ENCODE measurements at places on chromosomes 1 and 21.

DNA sequence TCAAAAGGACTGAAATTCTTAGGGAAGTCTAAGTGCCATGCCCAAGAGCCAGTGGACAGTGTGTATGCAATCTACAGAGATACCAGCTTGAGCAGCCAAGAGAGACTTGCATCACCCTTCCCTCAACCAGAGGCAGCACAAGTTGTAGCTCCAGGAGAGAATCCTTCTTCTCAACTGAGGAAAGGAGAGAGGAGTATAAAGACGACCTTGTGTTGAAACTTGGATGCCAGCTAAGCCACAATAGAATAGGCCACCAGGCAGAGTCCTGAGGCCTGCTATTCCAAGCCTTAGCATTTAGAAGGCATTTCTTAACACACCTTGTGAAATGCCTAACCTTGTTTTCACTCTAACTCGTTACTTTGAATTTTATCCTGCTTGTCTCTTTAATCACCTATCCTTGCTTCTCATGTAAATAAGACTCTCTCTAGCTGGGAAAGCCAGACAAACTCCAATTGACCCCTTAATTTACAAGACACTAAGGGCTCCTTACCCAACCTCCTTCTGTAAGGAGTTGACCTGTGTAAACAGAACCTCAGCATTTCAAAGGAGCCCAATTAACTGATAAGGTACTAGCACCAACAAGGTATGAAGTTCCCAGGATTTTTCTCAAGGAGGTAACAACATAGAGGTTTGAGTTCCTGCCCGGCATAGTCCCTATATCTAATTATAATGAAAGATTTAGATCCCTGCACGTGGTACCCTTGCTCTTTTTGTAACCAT, 738.8 kb downstream of the AMY1C start:
- DNase-seq: no peak

DNA sequence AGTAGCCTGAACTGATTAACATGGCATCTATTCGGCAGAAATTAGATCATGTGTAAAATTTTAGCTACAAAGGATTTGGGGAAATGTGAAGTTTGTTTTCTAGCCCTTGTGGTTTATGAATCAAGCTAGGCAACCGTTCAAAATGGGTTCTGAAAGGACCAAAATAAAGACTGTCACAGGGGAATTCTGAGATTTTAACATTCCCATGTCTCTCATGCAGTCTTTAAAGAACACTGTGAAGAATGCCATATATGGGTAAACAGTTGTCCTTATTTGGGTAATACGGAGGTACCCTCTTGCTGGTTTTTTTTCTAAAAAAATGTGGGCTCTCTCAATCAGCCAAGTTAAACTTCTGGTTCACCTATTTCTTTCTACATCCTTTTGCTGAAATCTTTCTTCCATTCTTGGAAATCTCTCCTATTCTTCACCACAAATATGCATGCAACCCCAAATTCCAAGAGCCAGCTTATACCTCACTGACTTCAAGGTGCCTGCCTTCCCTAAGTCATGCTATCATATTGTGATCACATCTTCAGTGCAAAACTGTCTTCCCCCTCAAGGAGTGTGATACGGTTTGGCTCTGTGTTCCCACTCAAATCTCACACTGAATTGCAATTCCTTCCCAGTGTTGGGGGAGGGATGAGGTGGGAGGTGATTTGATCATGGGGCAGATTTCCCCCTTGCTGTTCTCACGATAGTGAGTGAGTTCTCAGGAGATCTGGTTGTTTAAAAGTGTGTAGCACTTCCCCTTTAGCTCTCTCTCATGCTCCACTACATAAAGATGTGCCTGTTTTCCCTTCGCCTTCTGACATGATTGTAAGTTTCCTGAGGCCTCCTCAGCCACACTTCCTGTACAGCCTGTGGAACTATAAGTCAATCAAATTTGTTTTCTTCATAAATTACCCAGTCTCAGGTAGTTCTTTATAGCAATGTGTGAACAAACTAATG, 308.7 kb downstream of the TTLL7 start:
- DNase-seq: no peak

DNA sequence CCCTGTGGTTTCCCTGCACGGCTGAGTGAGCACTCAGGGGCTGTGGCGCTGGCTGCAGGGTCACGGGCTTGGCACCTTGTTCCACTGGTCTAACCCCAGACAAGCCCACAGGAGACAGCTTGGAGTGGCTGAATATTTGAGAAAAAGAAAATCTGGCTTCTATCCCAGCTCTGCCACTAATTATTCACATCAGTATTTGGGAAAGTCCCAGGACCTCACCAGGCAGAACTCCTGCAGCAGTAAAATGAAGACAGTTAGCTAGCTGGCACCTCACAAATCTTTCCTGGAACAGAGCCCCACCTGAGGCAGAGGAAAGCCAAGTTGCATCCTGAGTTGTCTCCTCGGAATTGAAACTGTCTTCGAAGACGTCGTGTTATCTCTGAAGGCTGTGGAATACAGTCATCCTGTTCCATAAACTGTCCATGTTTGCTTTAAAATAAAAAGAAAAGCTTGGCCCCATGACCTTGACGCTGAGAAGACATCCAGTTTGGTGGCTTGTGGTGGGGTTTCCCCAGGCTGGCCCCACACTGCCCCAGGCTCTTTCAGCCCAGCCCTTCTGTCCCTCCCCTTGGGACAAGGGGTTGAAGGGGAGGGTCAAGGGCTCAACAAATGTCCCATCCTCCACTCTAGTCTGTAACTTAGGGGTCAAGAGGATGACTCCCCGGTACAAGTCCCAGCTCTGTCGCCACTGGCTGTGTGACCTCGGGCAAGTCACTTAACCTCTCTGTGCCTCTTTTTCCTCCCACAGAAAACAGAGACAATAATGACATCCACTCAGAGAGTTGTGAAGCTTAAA, 93.8 kb upstream of the TMPRSS2 start:
- peak; percentile 73 for DNase-seq

DNA sequence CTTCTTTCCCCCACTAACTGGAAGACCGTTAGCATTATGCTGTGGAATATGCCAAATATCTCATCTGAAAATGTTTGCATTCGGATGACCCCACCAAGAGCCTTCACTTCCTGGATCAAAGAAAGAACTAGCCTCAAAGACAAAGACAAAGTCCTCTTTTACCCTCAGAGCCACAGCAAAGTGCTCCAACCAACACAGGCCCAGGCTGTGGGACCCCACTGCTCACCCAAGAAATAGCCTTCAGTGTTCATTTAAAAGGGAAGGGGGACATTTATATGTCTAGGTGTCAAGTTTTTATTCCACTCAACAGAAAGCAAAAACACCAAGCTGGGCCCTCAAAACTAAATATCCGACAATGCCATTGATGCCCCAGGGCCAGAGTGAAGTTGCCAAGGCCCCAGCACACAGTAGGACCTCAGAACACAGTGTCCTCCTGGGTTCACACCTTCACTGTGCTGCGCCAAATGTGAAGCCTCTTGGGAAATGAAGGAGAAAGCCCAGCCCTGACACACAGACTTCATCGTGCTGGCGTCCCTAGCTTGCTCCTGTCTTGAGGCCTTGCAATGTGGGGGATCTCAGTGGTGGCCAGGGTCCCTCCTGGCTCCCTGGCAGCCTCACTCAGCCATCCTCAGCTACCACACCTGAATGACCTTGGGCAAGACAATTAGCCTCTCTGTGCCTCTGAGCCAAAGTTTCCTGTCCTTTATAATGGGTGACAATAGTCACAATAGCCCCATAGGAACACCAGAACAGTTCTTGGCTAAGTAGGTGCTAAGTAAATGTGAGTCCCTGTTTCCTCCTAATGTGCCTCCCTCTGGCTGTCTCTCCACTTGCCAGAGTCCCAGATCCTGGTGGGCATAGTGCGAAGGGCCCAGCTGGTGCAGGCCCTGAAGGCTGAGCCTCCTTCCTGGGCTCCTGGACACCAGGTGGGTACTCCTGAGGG, 11.3 kb downstream of the CLCNKB start:
- no peak for DNase-seq

GRCh38 chr1:231727171-231727570, 100.6 kb downstream of the DISC1 start:
- DNase-seq: peak; percentile 51

GRCh38 chr1:152164517-152165136, 5.6 kb upstream of the RPTN start:
- no peak for DNase-seq

DNA sequence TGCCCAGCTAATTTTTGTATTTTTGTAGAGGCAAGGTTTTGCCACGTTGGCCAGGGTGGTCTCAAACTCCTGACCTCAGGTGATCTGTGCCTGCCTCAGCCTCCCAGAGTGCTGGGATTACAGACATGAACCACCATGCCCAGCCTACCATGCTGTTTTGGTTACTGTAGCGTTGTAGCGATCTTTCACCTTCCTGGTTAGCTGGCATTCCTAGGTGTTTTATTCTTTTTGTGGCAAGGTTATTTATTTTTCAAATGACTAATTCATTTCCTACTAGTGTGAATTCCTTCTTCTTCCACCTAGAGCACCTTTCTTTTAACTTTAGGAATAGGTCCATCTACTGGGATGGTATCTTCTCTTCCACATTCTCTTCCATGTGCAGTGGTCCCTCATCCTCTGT, 29.3 kb downstream of the TMEM200B start:
- DNase-seq: no peak

- DNase-seq: no peak
Measured at GRCh38 chr1:217614200-217614712, 16.6 kb downstream of the GPATCH2 start.

DNA sequence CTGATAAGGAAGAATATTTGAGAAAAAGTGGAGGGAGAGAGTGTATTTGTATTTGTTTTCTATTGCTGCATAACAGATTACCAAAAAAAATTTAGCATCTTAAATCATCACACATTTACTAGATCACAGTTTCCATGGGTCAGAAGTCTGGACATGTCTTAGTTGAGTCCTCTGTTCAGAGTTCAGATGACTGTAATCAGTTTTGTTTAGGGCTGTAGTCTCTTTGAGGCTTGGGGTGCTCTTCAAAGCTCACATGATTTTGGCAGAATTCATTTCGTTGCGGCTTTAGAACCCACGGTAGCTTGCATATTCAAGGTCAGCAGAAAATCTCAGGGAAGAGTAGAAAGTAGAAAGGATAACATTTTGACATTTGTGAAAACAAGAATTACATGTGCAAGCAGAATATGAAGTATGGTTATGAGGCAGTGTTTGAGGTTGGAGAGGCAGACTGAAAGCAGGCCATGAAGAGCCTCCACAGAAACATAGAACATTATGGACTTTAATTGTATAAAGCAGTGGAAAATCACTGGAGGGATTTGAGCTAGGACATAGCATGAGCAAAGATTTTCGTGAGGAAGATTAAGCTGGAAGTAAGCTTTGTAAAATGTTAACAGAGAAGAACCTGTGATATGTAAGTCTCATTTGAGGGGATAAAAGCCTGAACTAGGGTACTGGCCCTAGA, 110.6 kb upstream of the GPR52 start:
- DNase-seq: no peak

GRCh38 chr1:7177438-7178146, 392.3 kb downstream of the CAMTA1 start:
- DNase-seq: no peak

DNA sequence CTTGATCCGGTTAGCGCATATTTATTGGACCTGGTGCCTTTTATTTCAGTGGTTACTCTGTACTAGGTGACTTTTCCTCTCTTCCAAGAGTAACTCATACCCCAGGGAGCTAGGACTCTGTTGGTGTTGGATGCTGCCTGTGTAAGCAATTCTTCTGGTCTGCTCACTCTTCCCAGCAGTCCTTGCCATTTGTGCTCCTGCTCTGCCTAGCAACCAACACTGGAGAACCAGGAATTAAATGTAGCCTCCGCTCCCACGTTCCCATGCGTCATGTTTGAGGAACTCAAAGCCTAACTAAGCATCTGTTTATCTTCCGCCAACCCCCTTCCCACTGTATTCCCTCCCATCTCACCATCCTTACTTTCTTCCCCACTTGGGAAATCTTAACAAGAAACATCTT, 65.7 kb upstream of the RAVER2 start:
- DNase-seq: no peak

GRCh38 chr1:99062192-99062591, 57.5 kb upstream of the PLPPR5 start:
- no peak for DNase-seq

DNA sequence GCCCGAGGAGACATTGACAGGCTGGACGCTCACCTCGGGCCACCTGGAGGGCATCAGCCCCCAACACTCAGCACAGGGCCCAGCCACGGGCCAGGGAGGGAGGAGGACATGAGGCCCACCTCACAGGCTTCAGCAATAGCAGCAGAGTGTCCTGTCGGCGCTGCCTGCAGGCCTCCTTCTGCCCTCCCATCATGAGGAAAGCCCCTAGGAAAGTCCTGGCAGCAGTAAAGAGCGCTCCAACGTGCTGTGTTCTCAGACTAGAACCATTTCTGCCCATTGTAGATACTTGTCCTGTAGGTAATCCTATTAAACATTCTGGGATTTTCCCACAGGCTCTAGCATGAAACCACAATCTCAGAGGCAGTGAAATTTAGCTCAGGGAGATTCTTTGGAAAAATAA, 62.0 kb upstream of the GALNT2 start:
- DNase-seq: no peak

GRCh38 chr1:212457740-212458338, 25.1 kb downstream of the NENF start:
- DNase-seq: no peak

GRCh38 chr1:198125995-198126735, 30.6 kb upstream of the NEK7 start:
- peak; percentile 64 for DNase-seq

DNA sequence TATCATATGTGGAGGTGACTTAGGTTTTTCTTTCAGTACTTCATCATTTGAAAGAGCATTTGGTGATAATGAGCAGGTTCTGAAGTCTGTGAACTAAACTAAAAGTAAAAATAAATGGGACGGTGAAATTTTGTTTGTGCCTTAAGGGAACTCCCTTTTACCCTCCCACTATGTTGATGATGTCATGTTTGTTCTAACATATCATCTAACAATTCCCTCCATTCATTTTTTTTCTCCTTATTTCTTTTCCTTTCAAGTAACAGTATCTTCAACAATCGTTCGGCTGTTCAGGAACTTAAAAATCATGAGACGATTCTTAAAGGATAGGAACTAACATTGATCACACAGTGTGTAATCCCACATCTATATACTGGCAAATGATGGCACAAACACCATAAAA, 30.0 kb upstream of the IRF2BP2 start:
- no peak for DNase-seq

DNA sequence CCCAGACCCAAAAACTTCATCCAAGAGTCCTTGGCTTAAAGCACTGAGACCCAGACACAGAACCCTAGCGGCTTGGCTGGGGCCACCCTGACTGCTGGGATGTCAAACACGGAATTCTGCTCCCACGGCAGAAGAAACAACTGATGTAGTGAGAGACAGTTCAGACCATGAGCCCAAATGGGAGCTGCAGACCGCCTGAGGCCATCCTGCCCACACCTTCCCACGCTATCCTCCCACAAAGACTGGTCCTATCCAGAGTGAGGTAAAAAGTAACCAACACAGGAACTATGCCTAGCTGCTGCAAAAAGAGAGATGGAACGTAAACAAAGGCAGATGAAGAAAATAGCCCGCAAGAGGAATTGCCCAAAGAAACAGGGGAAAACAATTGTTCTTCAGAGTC, 203.3 kb downstream of the PTPRU start:
- DNase-seq: no peak

DNA sequence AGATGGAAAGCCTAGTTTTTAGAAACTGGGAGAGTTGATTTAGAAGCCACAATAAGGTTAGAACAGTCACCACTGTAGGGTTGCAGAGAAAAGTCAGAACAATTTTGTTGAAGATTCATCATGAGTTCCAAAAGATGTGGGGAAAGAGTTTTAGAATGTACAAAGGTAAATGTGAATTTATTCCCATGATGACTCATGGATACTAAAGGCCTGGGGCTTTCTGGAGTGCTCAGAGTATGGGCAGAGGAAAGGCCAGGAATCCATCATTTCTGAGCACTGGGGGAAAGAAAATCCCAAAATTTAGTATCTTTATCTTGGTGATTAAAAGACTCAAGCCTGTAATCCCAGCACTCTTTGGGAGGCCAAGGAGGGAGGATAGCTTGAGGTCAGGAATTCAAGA, 17.8 kb downstream of the YBX1 start:
- no peak for DNase-seq

Measured in adipocyte (in vitro differentiated cells).